ENCODE measurements at places on chromosomes 3 and 15.

DNA sequence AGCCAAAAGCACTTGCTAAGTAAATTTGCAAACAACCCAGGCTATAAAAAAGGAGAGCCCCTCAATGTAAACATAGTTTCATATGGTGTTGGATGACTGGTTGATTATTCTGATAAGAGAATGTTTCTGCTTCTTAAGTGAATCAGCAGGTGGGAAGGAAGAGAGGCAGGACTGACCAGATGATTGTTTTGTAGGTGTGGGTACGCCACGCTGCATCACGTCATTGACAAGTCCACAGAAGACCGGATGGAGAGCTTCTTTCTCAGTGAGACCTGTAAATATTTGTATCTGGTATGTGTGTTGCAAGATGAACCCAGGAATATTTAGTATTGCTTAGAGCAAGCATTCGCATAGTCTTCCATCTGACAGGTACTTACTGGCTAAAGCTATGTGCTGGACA lies 23.4 kb downstream of the EDEM1 start:
- DNase-seq = no peak

GRCh38 chr3:27688053-27688452 lies 34.1 kb downstream of the EOMES start:
- DNase-seq = no peak

- DNase-seq = no peak
These were observed 73.8 kb upstream of the HEG1 start for GRCh38 chr3:125129512-125129997.

DNA sequence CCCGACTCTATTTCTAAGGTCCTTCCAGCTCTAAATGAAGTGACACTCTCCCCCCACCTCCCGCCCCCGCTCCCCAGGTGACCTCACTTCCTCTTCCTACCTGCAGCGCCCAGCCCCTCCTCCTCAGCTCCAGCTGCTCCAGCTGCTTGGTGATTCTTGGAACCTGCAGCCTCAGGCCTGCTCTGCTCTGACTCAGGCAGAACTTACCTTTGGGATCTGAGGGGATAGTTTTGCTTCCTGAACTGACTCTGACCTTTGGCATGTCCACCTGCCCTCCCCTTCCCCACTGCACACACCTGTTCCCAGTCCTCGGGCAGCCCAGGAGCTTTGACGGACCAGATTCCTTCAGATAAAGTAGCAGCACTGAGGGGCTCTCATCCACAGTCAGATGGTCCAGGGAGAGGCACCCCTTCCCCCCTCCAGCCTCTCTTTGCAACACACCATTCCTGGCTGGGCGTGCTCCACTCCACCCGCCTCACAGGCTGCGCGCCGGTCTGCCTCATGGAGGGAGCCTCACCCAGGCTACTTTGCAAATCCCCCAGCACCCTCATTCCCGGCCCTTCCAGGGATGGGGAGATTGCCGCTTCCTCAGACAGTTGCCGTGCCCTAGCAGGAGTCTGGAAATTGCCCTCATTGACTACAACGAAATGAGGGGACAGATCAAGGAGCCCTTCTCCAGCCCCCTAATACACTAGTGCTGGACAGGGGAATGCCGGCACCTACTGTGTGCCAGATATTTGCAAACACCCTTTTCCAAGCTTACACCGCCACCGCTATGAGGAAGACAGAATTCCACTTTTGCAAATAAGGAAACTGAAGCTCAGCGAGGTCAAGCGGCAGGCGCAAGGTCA lies 692 bp upstream of the C15orf39 start:
- DNase-seq = peak; percentile 29

DNA sequence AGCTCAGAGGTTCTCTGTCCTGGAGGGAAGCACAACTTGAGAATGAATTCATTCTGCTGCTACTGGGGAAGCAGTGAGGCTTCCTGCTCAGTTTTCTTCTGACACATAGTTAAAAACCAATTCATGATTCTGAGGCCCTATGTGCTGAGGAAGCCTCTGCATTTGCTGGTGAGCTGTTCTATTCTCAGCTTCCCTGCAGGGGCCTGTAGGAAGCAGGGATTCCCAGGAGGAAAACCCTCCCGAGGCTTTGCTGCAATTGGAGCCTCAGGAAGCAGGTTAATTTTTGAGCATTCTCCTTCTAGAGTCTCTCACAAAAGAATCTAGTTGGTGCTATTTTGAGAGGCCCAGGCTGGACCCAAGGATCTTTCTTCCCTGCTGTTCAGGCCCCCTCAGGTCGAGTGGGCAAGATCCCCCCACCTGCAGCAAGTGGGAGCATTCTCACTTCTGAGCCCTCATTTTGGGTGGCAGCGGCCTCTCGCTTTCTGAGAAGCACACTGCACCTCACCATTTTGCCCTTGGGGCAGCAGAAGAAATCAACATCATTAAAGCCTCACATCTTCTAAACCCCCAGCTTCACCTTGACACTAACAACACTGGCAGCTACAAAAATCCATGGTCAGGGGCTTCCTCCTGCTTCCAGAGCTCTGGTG lies 197.5 kb upstream of the TSC22D2 start:
- DNase-seq = no peak

- DNase-seq = no peak
These were observed 21.4 kb upstream of the PAQR5 start for GRCh38 chr15:69277316-69277715.

DNA sequence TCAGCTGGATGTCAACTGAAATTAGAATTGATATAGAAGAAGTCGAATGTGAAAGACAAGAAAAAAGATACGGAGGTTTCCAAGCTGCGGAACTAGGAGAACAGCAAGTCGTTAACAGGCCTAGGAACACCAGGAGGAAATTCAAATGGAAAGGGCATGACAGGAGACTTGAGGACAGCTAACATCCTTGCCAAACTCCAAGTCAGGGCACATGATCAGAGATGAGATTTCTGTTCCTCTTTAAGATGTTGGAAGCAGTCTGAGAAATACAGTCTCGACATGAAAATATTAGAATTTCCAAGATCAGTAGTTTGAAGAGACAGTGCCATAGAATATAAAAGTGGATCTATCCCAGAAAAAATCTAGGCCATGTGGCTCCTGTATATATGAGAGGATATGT lies 5.0 kb downstream of the MYO5A start:
- no peak for DNase-seq

Data from stimulated activated CD4-positive, alpha-beta T cell treated with anti-CD3 and anti-CD28 coated beads, Interleukin-12 subunit alpha, Interleukin-12 subunit beta, amount 100 ng/mL, for 48 hours (primary cell).